Stimulated activated CD4-positive, alpha-beta T cell treated with anti-CD3 and anti-CD28 coated beads, Interleukin-1b, Interleukin-23, amount 100 ng/mL, for 4 hours (primary cell): ENCODE measurements at places on chromosomes 1 and 21.

GRCh38 chr1:177984136-177984525 lies 14.3 kb upstream of the SEC16B start:
- no peak for DNase-seq

GRCh38 chr1:92476071-92476631 lies 10.6 kb downstream of the GFI1 start:
- no peak for DNase-seq

DNA sequence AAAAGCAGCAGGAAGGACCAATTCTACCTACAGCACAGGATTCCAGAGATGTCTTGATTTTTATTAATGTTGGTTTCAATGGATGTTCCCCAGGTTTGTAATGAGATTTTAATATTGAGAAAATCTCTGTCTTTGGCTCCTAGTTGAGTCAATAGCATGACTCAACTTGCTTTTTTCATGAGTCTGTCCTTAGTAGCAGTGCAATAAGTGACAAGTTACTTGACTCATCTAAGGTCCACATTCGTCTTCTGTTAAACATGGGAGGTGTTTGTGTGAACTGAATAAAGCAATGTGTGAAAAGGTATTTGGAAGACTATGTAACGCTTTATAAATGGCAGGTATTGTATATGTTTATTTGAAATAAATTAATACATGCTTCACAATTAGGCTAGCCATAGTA lies 645.0 kb upstream of the PTBP2 start:
- no peak for DNase-seq

DNA sequence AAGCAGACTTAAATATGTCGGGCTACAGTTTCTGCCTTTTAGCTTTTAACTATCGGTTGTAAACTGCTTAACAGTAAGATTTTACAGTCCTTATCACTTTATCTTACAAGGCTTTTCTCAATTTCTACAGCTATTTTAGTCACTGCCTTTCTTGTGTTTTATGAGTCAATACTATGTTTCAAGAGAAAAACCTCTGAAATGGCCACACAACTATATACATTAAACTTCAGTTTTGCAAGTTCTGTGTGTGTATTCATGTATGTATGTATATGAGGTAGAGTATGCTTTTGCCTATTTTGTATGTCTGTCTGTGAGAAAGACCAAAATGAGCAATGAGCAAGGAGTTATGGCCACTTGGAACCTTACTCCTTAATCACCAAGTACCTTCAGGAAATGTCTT lies 169.8 kb downstream of the SYT2 start:
- no peak for DNase-seq

GRCh38 chr1:91555821-91556531 lies 55.3 kb downstream of the CDC7 start:
- peak; percentile 18 for DNase-seq

DNA sequence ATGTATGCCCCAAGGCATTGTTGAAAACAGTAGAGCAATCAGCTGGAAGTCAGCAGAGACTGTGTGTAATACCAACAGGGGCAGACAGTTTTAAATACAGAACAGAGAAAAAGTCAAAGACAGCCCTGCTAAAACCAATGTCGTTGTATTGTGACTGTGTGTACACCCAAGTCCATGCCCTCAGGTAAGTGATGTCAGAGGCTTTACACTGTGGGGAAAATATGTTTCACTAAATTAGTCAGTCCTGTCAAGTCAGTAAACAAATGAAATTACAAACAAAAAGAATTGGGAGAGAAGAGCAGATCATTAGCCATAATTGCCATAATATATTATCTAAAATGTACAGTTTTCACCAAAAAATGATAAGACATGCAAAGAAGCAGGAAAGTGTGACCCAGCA lies 2.4 kb upstream of the CYP2J2 start:
- DNase-seq: no peak

GRCh38 chr1:197327776-197328364 lies 59.8 kb downstream of the CRB1 start:
- DNase-seq: no peak
